ENCODE measurements at places on chromosomes 7 and 10.

DNA sequence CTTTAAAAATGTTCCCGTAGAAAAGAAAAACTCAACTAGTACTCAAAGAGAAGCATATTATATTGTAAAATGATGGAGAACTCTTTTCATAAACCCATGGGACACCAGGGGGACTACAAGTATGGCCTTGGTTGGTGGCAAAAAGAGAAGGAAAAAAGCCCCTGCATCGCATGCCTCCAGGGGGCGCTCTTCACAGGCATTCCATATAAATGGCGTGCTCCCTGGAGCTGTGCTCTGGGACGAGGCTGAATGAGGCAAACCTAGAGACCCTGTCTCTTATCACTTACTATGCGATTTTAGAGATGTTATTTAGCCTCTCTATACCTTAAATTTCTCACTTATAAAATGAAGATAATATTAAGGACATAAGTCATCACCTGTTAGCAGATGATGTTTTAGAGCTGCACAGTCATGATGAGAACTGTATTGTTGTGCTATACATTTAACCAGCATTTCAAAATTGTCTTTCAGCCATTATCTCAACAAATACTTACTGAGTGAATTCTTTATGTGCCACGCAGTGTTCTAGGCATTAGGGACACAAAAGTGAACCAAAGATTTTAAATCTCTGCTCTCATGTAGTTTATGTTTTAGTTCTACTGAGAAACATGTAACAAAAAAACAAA lies 105.8 kb downstream of the ARHGAP21 start:
- DNase-seq: peak; percentile 22

- DNase-seq: no peak
Observed at GRCh38 chr7:142511801-142512200, 237.5 kb upstream of the PRSS1 start.

DNA sequence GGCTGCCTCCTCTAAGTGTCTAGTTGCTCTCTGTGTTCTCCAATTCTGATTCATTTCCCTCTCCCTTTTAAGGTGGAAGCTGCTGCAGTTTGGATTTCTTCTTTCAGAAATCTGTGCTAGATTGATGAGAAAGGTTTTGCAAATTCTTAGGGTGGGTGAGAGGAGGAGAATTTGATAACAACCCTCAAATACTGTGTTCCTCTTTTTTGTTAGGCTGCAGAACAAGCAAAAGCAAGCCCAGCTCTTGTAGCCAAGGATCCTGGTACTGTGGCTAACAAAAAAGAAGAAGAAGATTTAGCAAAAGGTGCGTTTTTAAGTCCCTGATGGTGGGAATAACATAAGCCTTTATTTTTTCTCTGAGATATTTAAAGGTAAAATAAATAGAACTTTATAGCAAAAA lies 49.1 kb downstream of the STAM start:
- DNase-seq: no peak

DNA sequence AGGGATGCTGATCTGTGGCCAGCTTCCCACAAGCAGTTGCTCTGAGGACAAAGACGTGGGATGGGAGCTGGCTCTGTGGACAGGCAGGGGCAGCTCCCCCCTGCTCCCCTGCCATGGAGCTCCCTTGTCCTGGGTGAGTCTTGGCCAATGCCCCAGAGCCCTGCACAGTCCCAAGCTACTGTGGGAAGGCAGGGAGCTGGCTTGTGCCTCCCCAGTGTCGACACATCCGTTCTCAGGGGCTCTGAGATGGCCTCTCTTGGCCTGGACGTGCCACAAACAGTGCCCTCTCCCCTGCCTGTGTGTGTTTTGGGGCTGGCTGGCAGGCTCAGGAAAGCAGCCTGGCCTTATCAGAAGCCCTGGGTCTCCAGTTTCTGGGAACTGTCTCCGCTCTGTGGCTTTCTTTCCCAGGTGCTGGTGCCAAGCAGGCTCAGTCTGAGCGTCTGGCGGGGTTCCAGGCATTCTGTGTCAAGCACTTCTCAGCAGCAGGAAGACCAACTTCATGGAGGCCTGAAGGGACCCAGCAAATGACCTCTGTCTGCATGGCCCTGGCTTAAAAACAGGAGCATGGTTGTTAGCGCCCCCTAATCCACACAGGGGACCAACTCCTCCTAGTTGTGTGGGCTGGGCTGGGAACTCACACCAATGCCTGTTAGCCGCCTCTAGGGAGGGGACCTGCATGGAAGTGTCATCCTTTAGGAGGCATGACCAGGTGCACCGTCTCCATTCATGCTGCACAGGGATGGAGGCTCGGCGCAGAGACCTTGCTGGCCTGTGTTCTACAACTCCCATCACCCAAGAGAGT lies 375.2 kb downstream of the RPS24 start:
- no peak for DNase-seq

DNA sequence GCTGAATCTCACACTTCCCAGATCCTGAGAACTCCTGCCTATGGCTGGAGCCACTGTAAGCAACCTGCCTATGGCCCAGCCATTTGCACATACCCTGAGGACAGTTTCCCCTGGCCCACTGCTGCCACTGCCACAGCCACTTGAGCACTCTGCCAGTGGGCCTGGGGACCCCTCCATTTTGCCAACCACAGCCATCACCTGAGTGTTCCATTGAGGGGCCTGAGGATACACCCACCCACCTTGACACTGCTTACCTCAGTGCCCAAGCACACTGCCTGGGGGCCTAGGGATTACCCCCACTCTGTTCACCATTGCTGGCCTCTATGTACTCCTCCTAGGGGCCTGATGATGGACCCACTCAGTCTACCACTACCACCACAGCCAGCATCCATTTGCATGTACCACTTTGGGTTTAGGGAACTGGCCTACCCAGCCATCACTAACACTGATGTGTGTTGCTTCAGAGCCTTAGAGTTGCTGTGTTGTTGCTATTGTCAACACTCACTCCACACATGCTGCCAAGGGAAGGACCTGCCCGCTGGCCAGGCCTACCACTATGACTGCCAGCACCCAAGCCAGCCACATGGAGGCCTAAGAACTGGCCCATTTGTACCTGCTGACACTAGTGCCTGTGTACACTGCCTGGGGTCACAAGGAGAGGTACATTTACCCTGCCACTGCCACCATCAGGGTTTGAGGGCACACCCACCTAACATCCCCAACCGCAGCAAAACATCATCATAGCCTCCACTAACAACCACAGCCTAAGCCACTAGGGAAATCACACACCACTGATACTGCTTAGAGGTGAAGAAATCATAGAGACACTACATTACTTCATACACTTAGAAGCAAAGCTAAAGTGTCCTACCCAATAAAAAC lies 45.9 kb upstream of the ANTXRL start:
- DNase-seq: no peak

DNA sequence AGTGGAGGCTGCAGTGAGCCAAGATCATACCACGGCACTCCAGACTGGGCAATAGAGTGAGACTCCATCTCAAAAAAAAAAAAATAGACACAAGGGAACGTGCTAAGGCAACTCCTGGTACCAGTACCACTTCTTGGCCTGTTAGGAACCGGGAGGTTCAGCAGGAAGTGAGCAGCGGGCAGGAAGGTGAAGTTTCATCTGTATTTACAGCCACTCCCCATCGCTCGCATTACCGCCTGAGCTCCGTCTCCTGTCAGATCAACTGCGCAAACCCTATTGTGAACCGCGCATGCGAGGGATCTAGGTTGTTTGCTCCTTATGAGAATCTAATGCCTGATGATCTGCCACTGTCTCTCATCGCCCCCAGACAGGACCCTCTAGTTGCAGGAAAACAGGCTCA lies 69.9 kb upstream of the FOXK1 start:
- no peak for DNase-seq

DNA sequence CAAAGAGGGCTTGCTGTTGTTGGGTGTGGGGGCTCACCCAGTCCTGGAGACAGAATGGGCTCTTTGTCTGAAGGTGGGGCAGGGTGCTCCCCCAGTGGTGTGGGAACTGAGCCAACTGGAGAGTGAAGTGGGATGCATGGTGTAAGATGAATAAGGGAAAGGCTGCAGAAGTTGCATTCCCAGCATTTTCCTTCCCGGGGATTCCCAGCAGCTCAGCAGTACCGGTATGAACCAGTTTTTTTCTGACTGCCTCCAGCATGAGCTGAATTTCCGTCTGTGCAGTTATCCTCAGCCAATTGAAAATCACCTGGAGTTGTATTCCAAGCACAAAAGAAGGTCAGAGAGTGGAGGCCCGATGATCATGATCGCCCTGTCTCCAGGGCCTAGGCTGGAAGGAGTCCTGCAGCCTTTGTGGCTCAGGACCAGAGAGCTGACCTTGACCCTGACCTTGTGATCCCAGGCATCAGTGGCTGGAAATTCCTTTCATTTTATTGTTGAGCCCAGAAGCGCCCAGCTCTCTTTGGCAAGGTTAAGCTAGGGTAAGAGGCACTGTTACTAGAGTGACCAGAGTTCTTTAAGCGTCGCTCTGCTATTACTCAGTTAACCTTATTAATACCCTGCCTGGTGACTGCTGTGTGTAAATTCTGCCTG lies 33.4 kb downstream of the OGDH start:
- peak; percentile 89 for DNase-seq

DNA sequence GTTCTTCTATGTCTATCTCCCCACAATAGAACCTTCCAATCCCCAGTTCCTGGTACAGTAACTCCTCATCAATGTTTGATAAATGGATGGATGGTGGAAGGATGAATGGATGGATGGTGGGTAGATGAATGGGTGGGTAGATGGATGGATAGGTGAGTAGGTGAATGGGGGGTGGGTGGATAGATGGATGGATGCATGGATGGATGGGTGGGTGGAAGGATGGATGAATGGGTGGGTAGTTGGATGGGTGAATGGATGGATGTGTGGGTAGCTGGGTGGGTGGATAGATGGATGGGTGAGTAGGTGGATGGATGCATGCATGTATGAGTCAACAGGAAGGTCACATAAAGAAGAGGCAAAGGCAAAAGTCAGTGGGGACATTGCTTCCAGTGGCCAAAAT lies 116.8 kb downstream of the GRID1 start:
- DNase-seq: no peak

DNA sequence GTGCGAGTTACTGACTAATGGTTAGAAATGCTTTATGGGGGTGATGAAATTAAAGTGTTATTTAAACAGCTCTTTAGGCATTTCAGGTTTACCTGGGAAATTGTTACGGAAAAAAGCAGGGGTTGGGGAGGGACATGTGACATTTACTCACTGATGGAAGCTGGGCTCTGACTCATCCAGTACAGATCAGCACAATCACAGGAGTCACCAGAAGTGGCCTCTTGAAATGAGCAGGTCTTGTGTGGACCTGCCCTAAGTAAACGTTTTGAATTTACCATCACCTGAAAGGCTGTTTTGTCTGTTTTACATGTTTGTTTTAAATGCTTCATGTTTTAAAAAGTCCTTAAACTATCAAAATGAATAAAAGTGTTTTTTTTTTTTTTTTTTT lies 2.3 kb downstream of the GLRX3 start:
- DNase-seq: peak; percentile 76

GRCh38 chr10:115953281-115953680 lies 319.7 kb downstream of the GFRA1 start:
- no peak for DNase-seq

- no peak for DNase-seq
Observed at GRCh38 chr10:121062115-121062514, 211.0 kb downstream of the WDR11 start.

- DNase-seq: no peak
Observed at GRCh38 chr7:91325726-91326125, 61.5 kb downstream of the FZD1 start.

DNA sequence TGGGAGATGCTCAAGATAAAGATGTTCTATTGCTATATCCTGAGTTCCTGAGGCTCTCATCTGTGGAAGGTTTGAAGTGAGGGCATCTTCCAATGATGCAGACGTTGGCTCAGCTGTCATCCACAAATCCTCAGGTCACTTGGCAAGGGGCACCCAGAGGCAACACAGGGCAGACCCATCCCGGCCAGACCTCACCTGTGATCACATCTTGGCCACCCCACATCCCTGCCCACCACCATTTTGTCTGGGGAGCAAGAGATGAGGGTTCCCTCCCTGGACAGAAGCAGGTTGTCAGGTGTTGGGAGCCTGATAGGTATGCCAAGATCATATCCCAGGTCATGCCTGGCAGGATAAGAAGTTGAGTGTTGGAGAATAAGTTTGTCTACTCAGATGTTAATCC lies 918.2 kb upstream of the ZNF722 start:
- no peak for DNase-seq

GRCh38 chr10:91787258-91787657 lies 11.0 kb upstream of the TNKS2 start:
- no peak for DNase-seq

DNA sequence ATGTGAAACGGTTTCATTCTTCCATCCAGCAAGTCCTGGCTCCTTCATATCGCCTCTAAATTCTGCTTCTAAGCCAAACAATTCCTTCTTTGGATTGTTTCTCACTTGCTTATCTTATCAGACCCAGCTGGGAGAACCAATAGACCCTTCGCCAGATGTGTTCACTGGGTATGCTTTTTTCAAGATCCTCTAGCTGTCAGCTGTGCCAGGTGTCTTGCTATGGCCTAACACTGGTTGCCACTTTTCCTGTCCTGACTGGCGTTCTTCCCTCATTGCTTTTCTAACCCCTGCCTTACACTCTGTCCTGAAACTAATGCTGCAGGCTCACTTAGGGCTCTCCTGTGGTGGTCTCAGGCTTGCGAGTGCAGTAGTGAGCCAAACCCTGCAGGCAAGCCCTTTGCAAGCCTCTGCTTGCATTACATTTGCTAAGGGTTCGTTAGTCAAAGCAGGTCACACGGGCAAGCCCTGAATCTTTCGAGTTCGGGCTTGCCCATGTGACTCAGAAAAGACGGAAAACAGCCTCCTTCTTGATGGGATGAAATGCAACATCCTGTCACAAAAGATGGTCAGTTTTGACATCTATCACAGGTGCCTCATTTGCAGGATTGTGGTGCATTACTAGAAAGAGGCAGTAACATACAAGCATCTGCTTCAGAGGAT lies 92.8 kb downstream of the VWC2 start:
- no peak for DNase-seq

DNA sequence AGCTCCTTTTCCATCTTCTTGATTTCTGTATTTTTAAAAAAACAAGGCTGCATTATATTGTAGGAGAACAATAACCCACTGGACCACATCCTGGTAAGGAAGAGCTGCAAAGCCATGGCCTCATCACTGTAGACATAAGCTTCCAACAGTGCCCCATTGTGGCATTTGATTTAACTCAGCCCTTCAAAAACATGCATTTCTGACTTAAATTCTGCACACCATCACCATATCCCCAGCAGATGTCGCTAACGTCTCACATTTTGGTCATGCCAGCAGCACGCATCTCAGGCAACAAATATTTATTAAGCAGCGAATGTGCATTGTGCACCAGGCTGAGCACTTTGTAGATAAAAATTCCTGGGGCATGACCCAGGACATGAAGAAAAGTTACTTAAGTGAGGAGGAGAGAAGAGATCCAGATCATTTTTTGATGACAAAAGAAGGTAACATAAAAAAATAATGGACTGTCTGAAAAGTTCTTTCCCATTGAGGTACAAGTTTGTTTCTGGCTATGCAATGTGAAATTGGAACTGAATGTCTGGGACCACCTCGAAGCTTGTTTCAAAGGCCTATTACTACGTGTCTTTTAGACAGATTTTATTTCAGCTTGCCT lies 164.6 kb upstream of the CDCA7L start:
- DNase-seq: peak; percentile 74

DNA sequence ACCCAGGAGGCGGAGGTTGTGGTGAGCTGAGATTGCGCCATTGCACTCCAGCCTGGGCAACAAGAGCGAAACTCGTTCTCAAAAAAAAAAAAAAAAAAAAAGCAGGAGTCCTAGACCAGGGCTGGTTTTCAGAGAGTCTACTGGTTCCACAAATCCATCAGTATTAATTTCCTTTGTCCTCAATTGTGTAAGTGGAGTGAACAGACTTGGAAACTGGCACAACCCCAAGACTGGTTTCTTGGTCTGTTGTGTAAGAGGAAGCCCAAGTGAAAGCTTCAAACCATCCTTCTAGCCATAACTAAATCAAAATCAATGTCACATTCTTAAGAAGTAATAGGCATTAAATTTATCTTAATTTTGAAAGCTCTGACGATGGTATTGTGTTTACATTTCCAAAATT lies 213.6 kb downstream of the DGKI start:
- DNase-seq: no peak
